ENCODE measurements at places on chromosomes 11 and 22.

DNA sequence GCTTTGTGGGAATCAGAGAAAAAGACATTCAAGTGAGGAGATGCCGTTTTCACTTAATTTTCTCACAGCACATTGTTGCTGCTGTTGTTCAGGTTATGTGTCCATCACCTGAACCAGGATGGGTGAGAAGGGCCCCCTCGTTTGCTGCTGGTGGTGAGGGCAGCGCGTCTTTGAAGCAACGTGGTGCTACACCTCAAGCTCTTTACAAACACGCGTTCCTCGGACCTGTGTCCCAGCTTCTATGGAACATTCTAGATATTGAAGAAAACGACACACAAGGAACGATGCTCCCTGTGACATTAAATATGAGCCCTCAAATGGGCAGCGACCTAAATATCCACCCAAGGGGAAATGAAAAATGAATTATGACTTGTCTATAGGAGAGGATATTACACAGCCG lies 418.6 kb downstream of the MN1 start:
- DNase-seq = no peak

DNA sequence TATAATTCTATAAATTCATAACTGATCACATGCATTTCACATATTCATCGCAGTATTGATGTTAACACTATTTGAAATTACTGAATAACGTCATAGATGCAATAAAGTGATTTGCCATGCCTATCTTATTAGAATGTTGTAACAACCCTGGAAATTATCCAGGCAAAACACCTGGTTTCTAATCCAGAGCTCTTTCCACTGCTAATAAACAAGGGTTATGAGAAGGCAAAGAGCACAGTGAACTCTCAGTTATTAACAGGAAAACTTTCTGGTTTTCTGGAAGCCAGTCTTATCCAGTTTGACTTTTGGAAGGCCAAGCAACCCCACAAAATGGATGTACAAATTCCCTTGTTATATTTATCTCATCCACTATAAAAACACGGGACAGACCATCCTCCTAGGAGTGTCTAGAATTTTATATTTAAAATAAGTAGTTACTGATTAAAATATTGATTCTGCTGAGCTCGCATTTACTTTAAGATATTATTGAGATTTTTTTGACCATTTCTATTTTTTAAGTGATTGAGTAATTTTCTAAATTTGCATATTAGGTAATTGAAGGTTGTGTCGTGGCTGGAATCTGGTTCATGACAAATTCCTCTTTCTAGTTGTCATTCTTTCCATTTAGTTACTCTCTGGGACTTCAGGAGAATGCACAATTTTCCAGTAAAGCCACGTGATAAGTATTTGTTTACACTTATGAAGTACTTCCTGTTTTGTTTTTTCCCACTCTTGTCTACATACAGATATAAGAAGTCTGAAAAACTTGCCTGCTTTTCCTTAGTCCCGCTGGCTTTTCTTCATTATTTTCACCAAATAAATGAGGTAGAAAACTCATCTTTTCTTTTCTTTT lies 47.9 kb downstream of the DCUN1D5 start:
- no peak for DNase-seq

- no peak for DNase-seq
Observed at GRCh38 chr11:65932558-65932919, 12.7 kb upstream of the TSGA10IP start.

- no peak for DNase-seq
Observed at GRCh38 chr22:50311606-50312351, 4.3 kb upstream of the PLXNB2 start.

- DNase-seq = no peak
Observed at GRCh38 chr11:102291831-102292230, 25.5 kb upstream of the BIRC3 start.

DNA sequence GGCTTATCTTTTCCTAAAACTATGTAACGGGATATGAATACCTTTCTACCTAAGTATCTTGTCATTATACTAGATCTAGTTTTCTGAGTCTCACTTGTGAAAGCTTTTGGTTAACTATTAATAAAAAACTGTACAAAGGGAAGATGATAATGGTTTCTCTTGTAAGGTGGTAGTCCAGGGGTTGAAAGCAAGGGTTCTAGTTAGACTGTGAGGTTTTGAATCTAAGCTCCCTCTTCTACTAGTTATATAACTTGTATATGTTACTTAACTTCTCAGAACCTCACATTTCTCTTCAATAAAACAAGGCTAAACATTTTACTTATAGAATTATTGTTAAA lies 54.3 kb downstream of the ARHGEF12 start:
- no peak for DNase-seq

DNA sequence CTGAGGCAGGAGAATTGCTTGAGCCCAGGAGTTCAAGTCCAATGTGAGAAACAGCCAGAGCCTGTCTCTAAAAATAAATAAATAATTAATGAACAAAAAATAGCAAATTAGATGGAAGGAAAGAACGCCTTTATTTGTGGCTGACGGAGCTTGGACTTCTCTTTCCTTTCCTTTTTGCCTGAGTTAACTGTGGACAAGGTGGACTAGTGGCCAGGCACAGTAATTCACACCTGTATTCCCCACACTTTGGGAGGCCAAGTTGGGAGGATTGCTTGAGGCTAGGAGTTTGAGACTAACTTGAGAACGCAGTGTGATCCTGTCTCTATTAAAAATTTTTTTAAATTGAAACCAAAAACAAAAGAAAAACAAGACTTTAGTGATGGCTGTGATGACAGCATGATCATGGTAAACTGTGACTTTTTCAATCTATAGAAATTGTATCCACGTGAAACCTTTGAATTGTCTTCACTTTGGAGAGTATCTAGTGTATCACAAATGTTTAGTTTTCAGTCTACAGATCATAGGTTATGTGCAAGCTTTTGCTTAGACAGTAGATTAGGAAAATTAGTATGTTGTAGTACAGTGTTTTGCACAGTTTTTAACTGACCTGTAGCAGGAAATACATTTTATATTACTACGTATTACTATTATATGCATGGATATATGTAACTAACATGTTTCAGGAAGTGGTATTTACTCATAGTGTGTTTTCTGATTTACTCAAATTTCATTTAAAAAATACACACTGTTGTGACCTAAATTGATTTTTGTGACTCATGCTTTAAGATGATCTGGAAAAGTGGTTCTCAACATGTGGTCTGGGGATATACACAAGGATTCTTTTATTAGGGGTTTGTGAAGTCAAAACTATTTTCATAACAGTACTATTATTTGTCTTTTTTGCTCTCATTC lies 42.1 kb downstream of the KDM2A start:
- no peak for DNase-seq

DNA sequence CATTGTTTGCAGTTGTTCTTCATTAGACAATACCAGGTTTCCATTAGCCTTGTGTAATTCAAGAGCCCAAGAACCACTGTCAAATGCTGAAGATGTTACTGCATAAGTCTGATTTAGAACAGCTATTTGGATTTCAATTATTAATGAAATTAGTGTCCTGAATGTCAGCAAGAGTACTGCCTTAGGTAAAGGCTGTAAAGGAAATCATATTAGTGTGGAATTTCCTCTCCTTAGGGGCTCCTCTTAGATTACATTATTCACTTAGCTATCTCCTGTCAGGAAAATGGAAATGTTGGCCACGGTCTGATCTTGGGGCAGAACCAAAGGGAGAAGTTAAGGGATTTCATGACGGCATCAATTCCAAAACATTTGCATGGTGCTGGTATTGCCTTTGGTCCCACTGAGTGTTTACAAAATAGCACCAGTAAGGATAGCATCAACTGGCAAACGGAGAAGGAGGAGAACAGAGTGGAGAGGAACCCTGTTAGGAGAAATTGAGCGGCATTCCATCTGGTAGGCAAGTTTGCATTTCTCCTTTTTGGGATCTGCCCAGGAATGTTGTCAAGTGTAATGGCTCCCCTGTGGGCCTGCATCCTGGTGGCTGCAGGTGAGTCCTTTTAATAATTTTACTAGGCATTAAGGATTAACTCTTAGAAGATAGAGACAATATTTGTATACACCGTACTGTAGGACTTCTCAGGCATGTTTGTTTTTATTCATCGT lies at the start of gene HTR3B:
HTR3B (plus strand) TSS at position 418 of the 723 bp plus-strand sequence; CDS start at position 556, 138 bp downstream.
- no peak for DNase-seq

- DNase-seq = no peak
Observed at GRCh38 chr11:131278472-131278871, 91.9 kb upstream of the NTM start.

DNA sequence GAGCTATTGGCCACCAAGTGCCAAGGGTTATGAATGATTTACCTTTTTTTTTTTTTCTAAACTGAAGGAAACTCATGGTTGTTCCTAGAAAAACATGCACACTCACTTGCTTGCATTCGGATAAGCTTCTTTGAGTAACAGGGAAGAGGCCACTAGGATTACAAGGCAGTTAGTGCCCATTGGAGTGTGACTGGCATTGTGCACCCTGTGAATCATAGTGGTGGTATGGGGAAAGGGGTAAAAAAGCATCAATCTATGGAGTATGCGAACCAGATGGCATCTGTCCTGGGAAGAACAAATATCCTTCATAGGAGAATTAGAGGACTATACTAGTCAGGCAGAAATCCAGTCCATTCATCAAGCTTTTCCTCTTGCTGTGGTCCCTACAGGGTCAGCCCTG lies 24.2 kb downstream of the CD44 start:
- DNase-seq = no peak

- DNase-seq = no peak
Observed at GRCh38 chr22:36765943-36766450, 9.9 kb downstream of the IFT27 start.

GRCh38 chr22:40385036-40385782 lies 14.8 kb downstream of the SGSM3 start:
- no peak for DNase-seq

- no peak for DNase-seq
Observed at GRCh38 chr11:34379079-34379478, 21.3 kb upstream of the ABTB2 start.

GRCh38 chr11:119637481-119637880 lies 91.5 kb downstream of the NECTIN1 start:
- no peak for DNase-seq

DNA sequence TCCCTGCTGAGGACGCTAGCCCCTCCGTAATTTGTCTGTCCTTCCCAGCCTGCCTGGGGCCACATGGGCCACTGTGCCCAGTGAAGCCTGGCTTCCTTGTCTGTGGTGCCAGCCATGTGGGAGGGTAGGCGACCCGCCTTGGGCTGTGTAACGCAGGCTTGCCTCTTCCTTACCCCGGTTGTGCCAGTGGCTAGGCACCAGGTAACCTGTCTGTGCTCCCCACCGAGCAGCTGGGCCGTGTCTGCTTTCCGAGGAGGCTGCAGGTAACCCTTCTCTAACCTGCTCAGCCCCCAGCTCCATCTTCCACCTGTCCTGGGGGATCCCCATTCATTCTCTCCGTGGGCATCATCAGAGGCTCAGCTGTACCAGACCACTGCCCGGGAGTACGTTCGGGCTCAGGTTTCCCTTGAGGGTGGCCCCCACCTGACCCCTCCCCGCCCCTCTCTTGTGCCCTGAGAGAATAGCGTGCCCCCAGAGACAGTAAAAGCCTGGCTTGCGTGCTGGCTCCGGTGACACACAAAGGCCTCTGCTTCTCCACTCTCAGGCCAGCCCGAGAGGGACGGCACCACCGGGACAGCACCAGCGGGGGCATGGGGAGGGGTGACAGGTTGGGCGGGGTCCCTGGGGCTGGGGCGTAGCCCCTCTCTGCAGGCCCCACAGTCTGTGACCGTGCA lies 79.1 kb downstream of the CDKN1C start:
- no peak for DNase-seq

DNA sequence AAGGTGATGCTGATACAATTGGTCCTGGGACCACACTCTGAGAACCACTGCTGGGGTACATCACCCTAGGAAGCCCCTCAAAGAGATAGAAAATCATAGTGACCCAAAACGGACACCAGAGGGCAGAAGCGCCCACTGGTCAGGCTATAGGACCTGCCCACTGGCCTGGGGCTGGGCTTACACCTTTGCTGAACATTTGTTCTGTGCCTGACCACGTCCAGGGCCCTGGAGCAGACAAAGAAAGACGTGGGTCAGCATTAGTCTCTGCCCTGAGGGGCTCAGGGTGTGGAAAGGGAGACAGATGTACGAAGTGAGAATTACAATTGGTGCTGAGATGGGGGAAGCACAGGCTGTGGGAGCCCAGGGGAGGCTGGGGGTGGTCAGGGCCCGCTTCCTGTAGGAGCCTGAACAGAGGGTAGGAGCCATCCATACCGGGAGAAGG lies 14.4 kb upstream of the SERPINH1 start:
- no peak for DNase-seq

DNA sequence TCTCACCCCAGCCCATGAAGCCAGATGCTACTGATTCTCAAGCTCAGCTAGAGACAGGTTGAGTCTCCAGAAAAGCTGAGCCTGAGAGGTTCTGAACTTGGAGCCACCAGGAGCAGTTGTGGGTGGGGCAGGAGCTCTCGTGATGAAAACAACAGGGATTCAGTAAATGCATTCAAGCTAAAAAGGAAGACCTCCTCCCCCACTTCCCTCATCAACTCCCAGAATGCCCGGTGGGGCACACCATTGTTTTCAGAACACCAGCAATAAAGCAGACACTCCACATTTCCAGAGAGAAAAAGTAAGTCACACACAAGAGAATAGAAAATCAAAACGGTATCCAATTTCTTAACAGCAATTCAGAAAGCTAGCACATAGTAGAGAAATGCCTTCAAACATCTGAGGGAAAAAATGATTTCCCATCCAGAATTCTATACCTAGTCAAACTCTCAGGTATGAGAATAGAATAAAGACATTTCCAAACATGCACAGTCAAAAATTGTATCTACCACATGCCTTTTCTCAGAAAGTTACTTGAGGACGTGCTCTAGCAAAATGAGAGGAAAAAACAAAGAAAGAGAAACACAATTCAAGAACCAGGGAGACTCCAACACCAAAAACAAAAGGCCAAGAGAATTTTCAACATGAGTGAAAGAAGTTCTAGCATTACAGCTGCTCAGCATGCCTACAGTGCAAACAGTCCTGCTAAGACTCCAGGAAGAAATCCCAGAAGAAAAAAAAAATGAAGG lies 56.8 kb downstream of the CDKN1C start:
- no peak for DNase-seq

DNA sequence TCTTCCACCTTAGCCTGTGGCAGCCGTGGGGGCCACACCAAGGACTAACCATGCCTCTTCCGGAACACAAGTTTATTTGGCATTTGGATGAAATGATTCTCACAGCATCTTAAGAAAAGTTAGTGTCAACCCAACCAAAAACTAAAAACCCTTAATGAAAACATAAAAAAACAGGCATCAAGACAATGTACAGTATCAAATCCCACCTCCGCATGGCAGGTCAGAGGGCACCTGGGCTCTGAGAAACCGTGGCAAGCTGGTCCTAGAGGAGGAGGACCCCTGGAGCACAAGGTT lies 86.0 kb downstream of the DGCR2 start:
- no peak for DNase-seq

- no peak for DNase-seq
Observed at GRCh38 chr11:35039076-35039475, 99.9 kb upstream of the CD44 start.

- no peak for DNase-seq
Observed at GRCh38 chr11:83403691-83404389, 117.7 kb upstream of the CCDC90B start.

- no peak for DNase-seq
Observed at GRCh38 chr22:41799486-41800347, 762 bp upstream of the CCDC134 start.

- DNase-seq = no peak
Observed at GRCh38 chr11:121274332-121274991, 18.1 kb upstream of the SC5D start.

GRCh38 chr11:35584321-35584720 lies 33.9 kb upstream of the FJX1 start:
- no peak for DNase-seq

GRCh38 chr11:60926500-60926899 lies 2.2 kb downstream of the TMEM132A start:
- DNase-seq = no peak
